Heart right ventricle (tissue), 16 donors: ENCODE measurements at places on chromosomes 13 and 19.

DNA sequence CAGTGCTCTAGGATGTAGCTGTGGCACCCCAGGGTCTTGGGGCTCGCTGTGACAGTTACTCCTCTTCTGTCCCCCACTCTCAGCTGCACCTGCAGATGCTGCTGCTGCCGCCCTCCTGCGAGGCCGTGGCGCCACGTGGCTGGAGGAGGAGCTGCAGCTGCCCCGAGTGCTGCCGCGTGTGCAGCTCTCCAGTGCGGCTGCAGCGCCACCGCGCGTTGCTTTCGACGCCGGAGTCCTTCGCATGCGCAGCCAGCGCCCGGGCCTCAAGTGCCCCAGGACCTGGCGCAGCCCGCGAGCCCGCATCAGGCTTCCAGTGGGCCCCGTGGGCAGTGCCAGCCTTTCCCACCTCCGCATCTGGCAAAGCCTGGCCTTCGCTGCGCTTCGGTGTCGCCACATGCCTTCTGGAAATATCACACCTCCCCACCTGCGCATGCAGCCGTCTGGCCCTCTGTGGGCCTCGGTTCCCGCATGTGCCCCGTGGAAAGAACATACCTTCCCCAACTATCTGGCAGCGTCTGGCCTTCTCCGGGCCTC lies 692 bp upstream of the ZNF580 start:
- DNase-seq = peak; percentile 54

- no peak for DNase-seq
Measured at GRCh38 chr19:41910992-41911888, 17.0 kb downstream of the ERFL start.

- DNase-seq = no peak
Measured at GRCh38 chr13:98452851-98453843, 123.8 kb downstream of the STK24 start.

DNA sequence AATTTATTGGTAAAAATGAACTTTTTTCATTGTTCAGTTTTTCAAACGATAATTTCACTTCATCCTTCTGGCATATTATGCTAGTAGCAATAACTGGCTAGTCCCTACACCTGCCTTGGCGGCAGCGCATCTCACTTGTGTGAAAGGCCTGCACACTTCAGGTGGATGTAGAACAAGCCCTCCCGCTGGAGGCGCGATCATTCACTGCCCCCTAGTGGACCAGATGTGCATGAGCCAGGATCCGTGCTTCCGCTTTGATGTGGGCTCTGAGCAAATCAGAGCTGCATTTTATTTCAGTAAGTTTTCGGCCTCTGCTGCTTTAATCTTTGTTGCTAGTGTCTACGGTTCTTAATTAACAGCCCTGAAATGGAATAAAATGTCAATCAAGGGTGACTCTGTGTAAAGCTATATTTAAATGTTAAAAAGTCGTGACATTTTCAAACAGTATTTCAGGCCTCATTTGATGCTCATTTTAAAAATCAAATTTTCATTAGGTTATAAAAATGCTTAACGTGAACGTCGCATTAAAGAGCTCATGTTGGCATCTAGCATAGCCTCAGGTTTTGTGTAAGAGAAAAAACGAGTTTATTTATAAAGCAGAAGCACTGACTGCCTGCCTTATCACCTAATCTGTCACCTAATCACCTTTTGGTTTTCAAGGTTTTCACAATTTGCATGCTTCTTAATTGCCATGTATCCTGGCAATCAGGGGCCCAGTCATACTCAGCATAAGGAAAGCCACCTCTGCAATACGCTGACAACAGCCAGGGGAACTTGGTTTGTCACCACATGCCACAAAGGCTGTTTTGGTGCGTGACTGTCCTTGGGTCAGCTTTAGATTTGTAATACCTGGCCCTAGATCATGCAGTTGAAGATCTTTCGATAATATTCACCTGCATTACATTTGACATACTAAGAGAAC lies 112.2 kb downstream of the TEX26 start:
- DNase-seq = peak; percentile 73

- DNase-seq = no peak
Measured at GRCh38 chr13:110324026-110324749, 17.1 kb downstream of the COL4A2 start.

GRCh38 chr13:22223411-22223810 lies 552.5 kb downstream of the FGF9 start:
- DNase-seq = no peak

DNA sequence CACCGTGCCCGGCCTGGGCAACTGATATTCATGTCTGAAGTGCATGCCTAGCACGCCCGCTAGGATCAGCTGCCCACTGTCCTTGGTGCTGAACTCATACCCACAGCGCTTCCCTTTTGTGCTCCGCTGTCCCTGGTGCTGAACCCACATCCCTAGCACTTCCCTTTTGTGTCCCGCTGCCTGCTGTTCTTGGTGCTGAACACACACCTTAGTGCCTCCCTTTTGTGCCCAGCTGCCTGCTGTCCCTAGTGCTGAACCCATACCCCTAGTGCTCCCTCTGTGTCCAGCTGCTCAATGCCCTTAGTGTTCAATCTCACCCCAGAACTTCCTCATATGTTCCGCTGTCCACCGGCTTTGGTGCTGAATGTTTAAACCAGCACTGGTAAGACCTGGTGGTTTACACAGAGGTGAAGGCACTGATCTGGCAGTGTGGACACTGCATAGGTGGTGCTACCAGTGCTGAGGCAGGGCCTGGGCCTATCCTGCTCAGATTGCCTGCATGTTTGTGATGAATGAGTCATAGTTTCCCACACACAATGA lies 26.3 kb upstream of the SIGLEC11 start:
- peak; percentile 90 for DNase-seq

DNA sequence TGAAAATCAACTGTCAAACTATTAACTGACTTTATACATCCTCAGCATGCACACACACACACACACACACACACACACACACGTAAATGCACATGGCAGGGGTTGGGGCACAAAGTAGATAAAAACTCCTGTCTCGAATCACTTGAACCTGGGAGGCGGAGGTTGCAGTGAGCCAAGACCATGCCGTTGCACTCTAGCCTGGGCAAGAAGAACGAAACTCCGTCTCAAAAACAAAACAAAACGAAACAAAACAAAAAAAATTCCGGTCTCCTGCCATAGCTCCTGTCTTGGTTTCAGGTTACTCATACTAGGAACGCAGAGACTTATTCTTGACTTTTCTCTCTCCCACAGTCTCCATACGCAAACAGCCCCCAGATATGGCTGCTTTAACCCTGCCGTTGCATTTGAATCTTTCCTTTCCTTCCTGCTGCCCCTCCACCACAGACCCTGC lies 148.9 kb downstream of the SHISA2 start:
- no peak for DNase-seq

DNA sequence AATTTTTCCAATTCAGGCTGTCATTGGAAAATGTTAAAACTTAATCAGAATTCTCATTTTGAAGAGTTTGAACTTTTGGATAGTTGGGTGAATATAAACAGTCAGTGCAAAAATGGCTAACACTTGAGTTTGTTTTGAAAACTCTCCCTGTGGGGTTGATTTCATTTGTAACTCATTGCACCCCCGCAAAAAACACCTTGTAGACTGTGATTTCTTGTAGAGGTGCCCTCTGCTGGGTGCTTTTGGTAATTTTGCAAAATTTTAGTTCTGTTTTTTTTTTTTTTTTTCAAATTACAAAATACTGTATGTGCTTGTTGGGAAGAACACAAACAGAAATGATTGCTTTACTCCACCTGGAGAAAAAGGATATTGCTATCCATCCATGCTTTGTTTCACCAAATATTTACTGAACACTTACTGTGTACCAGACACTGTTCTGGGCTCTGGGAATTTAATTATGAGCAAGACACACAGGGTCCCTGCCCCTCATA lies 28.2 kb upstream of the GPI start:
- peak; percentile 44 for DNase-seq

DNA sequence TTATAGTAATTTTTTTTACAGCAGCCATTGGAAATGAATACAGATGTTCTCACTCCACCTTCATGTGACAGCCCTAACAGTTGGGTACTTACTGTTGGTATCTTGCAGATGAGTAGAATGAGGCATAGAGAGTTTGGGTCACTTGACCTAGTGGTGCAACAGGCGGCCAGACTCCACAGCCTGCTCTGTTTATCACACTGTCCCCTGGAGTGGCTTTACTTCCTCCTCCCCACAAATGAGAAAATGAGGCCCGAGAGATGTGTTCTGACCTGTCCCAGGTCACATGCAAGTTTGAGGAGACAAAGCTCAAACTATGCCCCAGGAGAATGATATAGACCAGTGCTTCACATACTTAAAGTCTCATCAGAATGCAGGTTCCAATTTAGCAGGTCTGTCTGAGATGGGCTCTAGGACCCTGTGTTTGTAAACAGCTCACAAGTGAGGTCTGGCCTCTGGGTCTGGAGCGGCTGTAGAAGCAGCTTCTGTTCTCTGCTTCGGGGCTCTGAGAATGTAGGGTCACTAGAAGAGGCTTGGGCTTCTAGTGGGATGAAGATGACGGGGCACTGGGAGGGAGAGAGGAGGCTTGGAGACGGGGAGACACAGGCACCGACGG lies 37.4 kb upstream of the RCBTB2 start:
- no peak for DNase-seq

- DNase-seq = no peak
Measured at GRCh38 chr13:110965038-110965754, 50.3 kb upstream of the ANKRD10 start.

DNA sequence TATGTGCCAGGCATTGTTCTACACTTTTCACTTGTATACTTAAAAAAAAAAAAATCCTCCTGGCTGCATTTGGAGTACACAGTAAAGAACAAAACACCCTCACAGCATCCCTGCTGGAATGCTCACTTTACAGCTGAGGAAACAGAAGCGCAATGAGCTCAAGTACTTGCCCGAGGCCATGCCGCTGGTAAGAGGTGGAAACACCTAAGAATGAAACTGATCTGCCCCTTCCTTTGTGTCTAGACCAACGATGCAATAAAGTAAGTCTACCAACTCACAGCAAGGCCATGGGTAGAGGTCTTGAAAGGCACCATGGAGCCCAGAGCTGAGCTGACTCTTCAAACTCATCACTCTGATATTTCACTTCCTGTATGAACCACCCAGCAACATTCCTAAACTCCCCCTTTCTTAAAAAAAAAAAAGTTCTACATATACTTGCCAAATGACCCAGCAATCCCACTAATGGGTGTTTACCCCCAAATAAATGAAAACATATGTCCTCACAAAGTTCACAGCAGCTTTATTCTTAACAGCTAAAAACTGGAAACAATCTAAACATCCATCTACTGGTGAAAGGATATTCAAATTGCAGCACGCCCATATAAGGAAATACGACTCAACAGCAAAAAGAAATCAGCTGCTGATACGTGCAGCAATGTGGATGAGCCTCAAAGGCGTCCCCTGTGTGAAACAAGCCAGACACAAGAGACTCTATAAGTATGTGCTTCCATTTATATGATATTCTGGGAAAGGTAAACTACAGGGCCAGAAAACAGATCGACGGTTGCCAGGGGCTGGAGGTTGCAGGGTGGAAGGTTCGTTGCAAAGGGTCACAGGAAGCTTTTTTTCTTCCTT lies 236.6 kb upstream of the MAB21L1 start:
- DNase-seq = no peak
